ENCODE measurements at places on chromosomes 13 and 19.
A peak's percentile ranks its signal among the peaks of the same experiment; 100 is the strongest.

DNA sequence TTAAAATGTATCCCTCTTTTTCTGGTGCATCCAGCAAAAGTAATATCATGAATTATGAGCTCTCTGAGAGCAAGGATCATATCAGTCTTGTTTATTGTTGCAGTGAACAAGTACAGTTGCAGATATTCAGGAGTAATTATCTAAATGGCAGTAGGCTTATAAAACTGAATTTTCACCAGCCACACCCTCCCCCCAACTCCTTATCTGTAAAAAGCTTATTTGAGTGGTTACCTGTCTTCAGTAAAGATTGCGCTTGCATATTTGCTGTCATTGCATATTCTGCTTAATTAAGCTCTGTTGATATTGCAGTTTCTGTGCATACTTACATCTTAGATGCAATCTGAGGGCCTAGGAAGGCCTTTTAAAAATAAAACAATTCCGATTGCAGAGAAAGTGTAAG is 87.3 kb downstream of the DNAJC15 start:
- DNase-seq = no peak

DNA sequence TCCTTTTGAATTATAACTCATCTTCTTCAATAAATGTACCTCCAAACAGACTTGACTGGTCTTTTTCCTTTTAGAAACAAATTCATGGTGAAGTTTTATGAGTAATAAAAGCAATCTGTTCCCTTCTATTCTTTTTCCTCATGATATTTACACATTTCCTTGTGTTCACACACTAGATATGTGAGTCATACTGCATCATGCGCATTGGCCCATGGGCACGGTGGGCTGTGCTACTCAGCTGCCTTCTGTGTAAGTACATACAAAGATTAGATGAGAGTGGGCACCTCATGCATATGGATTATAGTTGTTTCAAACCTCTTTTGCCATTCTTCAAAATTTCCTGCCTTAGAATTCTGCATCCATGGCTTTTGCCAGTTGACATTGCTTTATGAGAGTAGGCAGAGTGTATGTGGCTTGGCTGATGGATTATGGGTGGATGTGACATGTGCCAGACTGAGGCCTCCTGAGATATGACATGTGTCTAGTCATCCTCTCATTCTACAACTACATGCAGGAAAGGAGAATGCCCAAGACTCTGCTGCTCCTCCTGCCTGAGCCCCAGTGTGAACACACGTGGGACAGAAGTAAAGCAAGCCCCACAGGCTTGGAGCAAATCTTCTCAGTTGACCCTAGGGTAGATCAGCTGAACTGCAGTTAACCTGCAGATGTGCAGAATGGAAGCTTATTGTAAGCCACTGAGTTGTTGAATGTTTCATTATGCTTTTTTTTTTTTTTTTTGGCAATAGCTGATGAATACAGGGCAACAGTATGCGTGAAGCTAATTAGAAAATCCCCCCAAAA is 109.9 kb downstream of the RBM26 start:
- DNase-seq = no peak

DNA sequence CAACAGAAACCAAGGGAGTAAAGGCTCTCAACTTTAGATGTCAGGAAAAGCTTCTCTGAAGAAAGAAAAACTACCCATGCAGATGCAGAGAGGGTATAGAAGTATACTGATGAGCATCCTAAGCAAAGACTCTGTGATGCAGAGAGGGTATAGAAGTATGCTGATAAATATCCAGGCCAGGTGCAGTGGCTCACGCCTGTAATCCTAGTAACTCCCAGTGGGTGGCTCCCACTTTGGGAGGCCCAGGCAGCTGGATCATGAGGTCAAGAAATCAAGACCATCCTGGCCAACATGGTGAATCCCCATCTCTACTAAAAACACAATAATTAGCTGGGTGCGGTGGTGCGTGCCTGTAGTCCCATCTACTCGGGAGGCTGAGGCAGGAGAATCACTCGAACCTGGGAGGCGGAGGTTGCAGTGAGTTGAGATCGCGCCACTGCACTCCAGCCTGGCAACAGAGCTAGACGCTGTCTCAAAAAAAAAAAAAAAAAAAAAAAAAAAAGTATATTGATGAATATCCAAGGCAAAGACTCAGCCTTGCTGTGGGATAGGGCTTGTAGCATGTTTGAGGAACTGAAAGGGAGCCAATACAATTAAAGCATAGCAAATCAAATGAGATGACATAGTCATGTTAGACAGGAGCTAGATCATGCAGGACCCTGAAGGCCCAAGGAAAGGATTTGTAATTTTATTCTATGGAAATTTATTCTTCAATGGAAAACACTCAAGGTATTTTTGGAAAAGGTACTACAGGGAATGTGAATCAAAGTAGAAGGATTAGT is 14.9 kb downstream of the UBL3 start:
- DNase-seq = no peak

DNA sequence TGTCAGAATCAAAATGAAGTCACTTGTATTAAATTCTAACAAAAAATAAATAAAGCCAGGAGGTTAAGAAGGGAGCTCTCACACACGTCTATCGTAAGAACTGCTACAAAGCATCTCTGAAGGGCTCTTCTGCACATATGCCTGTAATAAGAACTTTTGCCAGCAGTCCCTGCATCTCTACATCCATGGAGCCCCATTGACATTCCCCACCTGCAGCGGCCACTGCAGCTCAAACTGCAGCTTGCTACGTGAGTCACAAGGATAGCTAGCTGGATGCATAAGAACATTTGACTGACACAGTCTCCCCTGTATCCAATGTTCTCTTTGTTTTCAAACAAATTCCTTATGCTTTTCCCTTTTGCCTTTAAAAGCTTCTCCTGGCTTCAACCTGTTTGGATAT is 68.3 kb downstream of the DNAJC3 start:
- DNase-seq = no peak

- DNase-seq = no peak
These were observed 70.1 kb downstream of the TDRD3 start for GRCh38 chr13:60467098-60467497.

DNA sequence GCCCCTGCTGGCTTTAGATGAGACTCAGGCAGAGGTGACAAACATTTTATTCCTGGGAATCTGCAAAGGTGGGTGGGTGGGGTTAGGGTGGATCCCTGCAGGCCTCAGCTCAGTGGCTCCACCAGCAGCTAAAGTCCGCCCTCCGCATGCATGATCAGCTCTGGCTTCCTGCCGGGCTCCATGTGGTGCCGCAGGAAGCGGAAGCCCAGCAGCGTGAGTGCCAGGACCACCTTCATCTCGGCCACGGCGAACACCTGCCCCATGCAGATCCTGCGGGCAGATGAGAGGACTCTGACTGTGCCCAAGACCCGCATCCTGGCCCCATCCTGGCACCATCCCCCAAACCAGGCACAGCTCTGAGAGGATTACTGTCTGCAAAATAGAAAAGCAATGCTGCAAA is 26.3 kb downstream of the CYP4F2 start:
- DNase-seq = no peak

DNA sequence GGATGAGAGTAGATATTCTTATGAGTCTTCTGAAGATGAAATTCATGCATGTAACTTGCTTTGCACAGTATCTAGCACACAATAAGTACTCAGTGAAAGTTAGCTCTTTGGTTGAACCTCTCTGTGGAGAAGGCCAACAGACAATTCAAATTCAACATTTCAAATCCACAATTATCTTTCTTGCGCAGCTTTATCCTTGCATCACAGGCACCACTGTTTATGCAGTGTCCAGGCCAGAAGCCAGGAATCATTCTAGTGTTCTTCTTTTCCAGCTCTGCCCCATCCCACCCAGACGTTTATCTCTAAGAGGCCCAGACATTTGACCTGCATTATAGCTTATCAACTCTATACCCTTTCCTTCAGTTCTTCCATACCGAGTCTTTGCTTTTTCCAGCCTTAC is 254.7 kb upstream of the OBI1 start:
- DNase-seq = no peak

DNA sequence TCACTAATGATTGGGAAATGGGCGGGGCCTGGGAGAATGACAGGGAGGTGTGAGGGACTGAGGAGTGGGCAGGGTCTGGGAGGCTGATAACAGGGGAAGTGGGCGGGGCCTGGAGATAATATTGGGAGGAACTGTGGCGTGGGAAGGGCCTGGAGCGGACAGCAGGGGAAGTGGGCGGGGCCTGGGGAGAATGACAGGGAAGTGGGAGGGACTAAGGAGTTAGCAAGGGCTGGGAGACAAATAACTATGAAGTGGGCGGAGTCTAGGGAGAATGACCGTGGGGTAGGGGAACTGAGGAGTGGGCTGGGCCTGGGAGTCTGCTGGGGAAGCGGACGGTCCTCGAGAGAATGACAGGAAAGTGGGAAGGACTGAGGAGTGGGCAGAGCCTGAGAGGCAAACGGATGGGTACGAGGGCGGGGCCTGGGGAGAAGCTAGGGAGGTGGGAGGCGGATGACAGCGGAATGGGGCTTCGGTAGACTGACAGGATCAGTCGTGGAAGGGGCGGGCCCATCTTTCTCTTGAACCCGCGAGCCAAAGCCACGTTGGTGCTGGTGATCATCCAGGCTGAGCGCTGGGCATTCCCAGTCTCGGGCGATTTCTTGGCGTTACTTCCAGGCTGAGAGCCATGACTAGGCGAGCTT is 14.0 kb upstream of the TUBB4A start:
- DNase-seq = peak; percentile 93

DNA sequence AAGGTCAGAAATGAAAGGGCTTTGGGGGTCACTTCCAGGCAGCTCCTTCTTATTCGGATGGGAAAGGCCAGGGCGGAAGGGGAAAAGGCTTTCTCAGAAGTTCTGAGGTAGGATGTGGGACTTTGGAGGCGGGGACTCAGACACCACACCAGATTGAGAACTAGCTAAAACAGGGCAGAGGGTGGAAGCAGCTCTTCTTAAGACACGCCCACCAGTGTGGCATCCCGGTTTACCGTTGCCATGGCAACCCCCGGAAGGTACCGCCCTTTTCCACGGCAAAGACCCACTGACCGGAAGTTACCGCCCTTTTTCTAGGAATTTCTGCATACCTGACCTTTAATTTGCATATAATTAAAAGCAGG is 3.8 kb upstream of the LILRA5 start:
- no peak for DNase-seq

DNA sequence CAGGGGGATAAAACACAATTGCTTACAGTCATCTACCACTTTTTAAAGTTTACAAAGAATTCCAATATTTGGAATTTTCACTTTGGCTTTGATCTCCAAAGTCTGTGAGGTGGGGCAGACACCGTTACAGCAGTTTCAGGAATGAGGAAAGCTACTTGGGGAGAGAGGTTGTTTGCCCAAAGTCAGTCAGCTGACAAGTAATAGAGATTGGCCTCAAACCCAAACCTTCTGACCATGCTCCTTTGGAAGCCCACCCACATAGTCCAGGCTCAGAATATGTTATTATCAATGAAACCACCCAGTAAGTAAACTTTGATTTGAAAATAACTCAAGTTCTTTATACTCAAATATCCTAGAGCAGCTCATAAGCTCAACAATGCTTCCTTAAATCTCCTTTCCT is 29.0 kb downstream of the RXFP2 start:
- no peak for DNase-seq

DNA sequence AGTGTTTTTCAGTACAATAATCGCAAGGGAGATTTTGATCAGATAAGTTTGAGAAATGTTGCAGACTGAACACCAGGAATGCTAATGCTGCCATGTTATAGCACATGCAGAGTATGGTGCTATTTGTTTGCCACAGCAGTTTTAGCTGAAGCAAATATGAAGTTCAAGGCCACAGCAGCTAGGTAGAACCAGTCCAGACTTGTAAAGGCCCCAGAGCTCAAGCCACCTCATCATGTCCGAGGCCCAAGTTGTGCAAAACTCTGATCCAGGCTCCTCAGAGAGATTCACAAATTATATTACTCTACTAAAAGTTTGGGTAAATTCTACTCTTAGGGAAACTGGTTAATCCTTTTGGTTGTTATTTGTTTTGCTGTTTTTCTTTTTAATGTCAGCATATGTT is 2702.6 kb downstream of the PCDH9 start:
- DNase-seq = no peak

DNA sequence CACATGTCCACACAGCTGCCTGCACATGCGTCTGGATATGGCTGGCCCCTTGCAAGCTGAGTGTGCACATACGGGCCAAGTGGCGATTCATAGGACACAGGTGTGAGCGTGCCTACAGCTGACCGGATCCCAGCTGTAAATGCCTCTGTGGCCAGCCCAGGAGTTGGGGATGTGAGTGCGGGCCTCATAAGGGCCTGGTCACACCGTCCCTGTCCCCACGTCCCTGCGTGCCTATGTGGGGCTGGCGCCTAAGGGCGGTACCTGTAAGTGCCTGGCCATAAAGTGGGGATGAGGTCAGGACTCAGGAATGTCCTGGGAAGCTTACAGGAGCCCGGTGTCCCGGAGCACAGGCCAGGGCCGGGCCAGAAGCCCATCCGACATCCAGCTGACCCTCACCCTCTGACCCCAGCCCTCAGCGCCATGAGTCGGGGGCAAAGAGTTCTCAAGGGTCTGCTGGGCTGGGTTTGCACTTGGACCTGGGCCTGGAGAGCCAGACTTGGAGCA is 1.3 kb upstream of the ARHGAP45 start:
- no peak for DNase-seq

GRCh38 chr19:12672744-12673143 is 6.1 kb downstream of the WDR83 start:
- no peak for DNase-seq

DNA sequence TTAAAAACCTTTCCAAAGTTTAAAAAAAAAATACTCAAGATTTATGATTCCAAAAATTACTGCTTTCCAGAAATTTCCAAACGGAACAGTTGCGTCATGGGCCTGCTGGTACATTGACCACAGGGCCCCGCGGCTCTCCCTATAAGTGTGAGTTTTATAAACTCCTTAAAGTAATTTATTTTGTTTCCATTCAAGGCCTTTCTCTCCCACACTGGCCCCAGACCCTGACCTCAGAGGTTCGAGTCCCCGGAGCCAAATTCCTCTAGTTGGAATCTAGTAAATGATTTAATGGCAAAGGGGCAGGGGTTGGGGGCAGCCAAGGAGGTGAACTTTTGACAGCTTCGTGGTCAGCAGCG is 97.5 kb downstream of the INSR start:
- no peak for DNase-seq

GRCh38 chr19:5103061-5103701 is 134.3 kb downstream of the KDM4B start:
- peak; percentile 43 for DNase-seq

GRCh38 chr13:59710416-59710815 is 453.3 kb downstream of the DIAPH3 start:
- no peak for DNase-seq

DNA sequence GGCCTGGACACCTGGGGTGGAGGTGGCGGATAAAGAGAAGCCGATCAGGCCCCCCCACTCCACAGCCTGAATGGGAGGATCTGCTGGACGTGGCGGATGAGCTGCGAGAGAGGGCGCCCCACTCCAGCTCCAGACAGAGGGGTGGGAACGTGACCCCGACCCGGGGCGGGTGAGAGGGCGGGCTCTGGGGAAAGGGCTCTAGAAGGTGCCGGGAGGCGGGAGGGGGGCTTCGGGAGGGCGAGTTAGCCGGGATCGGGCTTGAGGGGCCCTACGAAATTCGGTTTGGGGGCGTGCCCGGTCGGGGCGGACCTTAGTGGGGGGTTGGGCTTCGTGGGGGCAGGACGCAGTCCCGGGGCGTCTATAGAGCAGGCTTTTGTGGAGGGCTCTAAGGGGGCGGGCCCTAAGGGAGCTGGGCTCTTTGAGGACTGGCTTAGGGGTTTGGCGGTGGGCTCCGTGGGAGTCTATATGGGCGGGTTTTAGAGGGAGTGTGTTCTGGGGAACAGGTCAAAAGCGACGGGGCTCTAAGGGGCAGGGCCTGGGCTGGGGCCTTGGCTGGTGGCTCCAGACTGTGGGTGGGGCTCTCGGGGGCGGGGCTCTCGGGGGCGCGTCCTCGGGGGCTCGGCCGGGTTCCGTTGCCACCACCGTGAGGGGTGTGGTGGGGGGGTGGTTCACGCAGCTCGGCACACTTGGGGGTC is 4.1 kb upstream of the NANOS3 start:
- no peak for DNase-seq

- DNase-seq = peak; percentile 63
These were observed at the start of gene SACS for GRCh38 chr13:23433171-23434153. Gene SACS, minus strand, starts transcription at chr13:23433702. Its CDS starts 22,463 bp downstream, at chr13:23411239.
